ENCODE measurements at places on chromosomes 5 and 9. TPM values are rescaled to one million over a fixed set of nuclear protein-coding genes. Genes with fewer than 3 reads are reported as not detected.

PCDHB6 gene
- total RNA-seq, result not detected

MEIKIN gene
- total RNA-seq, result not detected

DNA sequence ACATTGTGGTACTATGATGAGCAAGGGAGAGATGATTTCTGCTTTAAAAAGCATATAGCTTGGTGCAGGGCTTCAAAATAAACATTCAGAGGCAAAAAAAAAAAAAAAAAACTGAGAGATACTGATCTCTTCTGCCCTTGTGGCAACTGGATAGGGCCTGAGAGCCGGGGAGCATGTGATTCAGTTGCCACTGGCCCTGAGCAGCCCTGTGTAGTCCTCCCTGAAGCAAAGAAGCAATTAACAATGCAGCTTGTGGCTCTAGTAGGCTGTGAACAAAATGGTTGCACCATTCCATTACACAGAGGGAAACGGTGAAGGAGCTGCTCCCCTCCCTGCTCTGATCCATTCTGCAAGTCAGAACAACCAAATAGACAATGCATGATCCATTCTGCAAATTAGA, 347.5 kb upstream of the DAB2 start:
- peaks cover 3% of the 10 kb centered on the region for H3K27me3 ChIP-seq
- H3K4me1 ChIP-seq, result no peaks in the 10 kb centered on the region
- no peak overlapping the region for H3K4me3 ChIP-seq
- H3K27ac ChIP-seq, result no peak overlapping the region
- no peaks in the 10 kb centered on the region for H3K36me3 ChIP-seq

GRCh38 chr9:103949096-103949495, 145.0 kb upstream of the SMC2 start:
- no peaks in the 10 kb centered on the region for H3K4me1 ChIP-seq
- H3K27ac ChIP-seq, result no peak overlapping the region
- no peak for DNase-seq
- H3K27me3 ChIP-seq, result no peaks in the 10 kb centered on the region
- no peaks in the 10 kb centered on the region for H3K36me3 ChIP-seq
- no peak overlapping the region for H3K4me3 ChIP-seq

- no peak for DNase-seq
- no peaks in the 10 kb centered on the region for H3K4me1 ChIP-seq
- no peaks in the 10 kb centered on the region for H3K36me3 ChIP-seq
- H3K27ac ChIP-seq, result no peak overlapping the region
These were observed 341.1 kb downstream of the MAT2B start for GRCh38 chr5:163846512-163846911.

- H3K36me3 ChIP-seq, result peaks cover 43% of the 10 kb centered on the region
- no peak overlapping the region for H3K27ac ChIP-seq
- H3K4me1 ChIP-seq, result peaks cover 16% of the 10 kb centered on the region
These were observed 5.4 kb upstream of the FAM120A start for GRCh38 chr9:93446073-93446472.

Measured in activated CD4-positive, alpha-beta T cell treated with anti-CD3 and anti-CD28 coated beads, Interleukin-2, amount 10 ng/mL, durations not matched to agents 24 days and 14 days (primary cell).